Fibroblast of skin of left quadriceps (primary cell): ENCODE measurements at places on chromosomes 7 and 10.

GRCh38 chr7:107384025-107384424, 85.8 kb upstream of the GPR22 start:
- DNase-seq = no peak

GRCh38 chr7:24773646-24774045, 16.4 kb upstream of the GSDME start:
- no peak for DNase-seq

GRCh38 chr7:36182854-36183604, 30.0 kb downstream of the EEPD1 start:
- DNase-seq = no peak

DNA sequence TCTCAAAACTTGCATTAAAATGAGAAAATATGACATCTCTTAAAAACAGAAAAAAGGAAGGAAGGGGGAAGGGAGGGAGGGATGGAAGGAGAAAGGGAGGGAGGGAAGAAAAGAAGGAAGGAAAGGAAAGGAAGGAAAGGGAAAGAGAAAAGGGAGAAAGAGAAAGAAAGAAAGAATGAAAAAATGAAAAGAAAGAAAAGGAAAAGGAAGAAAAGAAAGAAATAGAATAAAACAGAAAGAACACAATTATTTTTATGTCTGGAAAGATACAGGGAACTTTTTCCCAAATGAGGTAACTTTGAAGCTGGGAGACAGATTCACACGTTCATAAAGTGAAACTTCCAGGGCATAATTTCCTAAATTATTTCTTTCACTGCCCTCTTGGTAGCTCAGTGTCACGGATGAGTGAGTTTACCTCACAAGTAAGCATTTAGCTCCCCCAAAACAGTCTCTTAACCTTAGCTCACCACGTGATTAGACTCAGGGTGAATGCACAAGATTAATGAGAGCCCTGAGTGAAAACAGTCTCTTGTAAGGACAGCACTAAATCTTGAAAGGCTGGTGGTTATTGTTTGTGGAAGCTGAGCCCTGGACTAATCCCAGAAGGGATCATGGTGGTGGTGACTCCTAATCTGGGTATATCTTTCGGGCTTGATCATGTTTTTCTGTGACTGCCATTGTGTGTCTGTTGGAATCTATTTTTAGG, 74.1 kb upstream of the HDAC9 start:
- DNase-seq = no peak

- DNase-seq = peak; percentile 14
Measured at GRCh38 chr7:40015790-40016296, 65.8 kb downstream of the CDK13 start.

GRCh38 chr7:139940866-139941265, 111.8 kb downstream of the TBXAS1 start:
- no peak for DNase-seq

- no peak for DNase-seq
Measured at GRCh38 chr7:155422151-155422550, 35.8 kb upstream of the EN2 start.

GRCh38 chr7:104956753-104957450, 57.1 kb upstream of the KMT2E start:
- peak; percentile 59 for DNase-seq

GRCh38 chr10:51642581-51642980, 56.8 kb downstream of the CSTF2T start:
- DNase-seq = no peak

GRCh38 chr7:1695800-1696454, 25.9 kb downstream of the ELFN1 start:
- no peak for DNase-seq

DNA sequence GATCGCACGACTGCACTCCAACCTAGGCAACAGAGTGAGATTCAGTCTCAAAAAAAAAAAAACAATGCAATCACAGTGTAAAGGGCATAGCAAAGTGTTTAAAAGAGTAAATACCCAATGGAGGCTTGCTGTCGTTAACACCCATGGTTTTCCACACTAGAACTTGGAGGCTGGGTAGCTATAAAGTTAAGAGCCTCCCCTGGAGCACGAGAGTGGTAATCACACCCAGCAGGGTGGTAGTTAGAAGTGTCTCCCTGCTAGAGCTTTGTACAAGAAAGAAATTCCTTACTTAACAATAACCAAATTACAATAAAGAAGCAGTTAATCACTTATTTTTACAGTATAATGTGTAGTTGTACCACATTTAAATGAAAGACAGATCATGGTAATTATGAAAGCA, 1078.9 kb downstream of the NRG3 start:
- no peak for DNase-seq

GRCh38 chr7:154794147-154794780, 208.7 kb downstream of the PAXIP1 start:
- no peak for DNase-seq

DNA sequence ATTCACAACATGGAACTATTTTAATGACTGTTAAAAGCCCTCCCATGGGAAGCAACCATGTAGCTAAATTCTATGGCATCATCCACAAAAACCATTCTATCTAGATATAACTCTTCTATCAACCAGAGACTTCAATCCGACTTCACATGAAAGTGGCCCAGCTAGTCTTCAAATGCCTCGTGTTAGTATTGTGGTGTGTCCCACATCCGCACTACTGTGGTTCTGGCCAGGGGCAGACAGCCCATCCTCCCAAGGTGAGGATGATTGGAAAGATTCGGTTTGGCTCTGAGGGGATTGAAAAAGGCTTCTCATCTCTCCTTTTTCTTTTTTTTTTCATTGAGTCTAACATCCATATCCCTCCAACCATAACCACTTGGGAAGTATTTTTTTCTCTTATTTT, 253.0 kb upstream of the KLF6 start:
- no peak for DNase-seq

DNA sequence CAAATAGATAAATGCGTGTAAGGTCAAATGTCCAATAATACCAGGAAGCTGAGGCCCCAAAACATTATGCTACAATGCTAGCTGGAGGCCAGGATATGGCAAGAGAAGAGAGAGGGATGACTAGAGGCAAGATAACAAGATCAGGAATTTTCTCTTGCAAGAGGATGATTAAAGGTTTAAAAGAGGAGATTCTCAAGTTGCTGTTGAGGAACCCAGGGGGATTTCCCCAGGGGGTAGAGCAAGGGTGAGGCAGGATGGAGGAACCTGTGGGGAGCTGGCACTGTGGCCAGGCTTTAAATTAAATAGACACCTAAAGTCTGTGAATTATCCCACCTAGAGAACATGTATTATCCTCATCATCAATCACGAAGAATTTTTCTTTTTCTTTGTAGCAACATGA, 3.4 kb upstream of the TAS2R60 start:
- no peak for DNase-seq

- DNase-seq = no peak
Measured at GRCh38 chr10:50636618-50637579, 13.1 kb upstream of the SGMS1 start.

GRCh38 chr10:34748767-34749166, 66.3 kb downstream of the PARD3 start:
- DNase-seq = no peak

- no peak for DNase-seq
Measured at GRCh38 chr7:151426904-151427704, 12.8 kb downstream of the CRYGN start.

- no peak for DNase-seq
Measured at GRCh38 chr7:44052771-44053365, 8.4 kb downstream of the DBNL start.

DNA sequence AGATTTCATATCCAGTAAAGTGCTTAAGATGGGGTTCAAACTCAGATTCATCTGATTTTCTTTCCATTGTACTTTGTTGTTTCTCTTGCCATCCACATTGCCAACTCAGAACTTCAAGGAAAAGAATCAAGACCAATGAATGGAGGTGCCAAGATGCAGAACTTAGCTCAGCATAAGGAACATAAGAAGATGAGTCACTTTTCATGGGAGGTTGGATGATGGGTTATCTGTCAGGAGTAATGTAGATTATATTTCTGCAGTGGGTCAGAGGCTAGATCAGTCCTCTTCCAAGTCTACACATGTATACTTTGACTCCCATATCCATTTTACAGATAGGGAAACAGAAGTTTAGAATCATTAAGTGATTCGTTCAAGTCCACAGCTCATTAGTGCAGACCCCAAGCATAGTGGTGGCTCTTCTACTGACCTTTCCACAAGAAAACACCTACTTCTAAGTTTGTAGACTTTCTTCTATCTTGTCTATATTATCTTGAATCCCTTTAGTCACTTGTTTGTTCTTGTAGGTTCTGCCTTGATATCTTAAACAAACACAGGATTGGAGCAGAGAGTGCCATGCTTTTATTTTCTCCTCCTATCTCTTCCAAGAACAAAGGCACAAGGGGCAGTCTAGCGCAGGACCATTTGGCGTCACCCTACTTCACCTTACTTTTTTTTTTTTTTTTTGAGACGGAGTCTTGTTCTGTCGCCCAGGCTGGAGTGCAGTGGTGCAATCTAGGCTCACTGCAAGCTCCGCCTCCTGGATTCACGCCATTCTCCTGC, 14.0 kb upstream of the ADD3 start:
- DNase-seq = no peak

GRCh38 chr10:88994019-88994418, 3.4 kb downstream of the FAS start:
- DNase-seq = no peak

DNA sequence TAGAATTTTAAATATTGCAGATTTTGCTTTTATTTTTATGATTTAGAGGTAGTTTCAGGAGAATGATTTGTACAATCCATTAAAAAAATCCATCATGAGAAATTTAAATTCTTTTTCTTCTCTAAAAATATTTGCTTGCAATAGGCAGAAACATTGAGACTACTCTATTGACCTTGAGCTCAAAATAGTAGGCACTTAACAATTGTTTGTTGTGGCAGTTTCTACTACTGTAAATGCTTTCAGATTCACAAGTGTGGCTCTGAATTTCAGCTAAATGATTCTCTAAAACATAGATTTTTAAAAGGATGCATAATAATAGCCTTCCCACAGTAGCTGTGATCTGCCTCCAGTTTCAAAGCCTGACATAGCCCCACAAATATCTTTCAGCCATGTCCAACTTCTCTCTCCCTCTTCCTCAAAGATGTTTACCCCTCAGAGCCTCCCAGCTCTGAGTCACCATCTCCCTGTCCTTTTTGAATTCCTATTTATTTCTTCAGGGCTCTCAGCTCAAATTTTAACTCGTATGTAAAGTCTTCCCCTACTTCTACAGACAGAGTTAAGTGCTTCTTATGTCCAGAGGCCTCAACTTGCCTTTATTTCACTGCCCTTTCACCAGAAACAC, 160.5 kb downstream of the AOAH start:
- no peak for DNase-seq

GRCh38 chr7:45163692-45164052, 6.1 kb downstream of the RAMP3 start:
- DNase-seq = no peak

- DNase-seq = peak; percentile 24
Measured at GRCh38 chr7:83976302-83976701, 218.3 kb downstream of the SEMA3A start.

GRCh38 chr7:46512891-46513413, 591.9 kb upstream of the IGFBP3 start:
- DNase-seq = no peak

- no peak for DNase-seq
Measured at GRCh38 chr10:543131-543530, 146.3 kb downstream of the DIP2C start.

GRCh38 chr10:129467359-129468064, 471 bp downstream of the MGMT start:
- no peak for DNase-seq

DNA sequence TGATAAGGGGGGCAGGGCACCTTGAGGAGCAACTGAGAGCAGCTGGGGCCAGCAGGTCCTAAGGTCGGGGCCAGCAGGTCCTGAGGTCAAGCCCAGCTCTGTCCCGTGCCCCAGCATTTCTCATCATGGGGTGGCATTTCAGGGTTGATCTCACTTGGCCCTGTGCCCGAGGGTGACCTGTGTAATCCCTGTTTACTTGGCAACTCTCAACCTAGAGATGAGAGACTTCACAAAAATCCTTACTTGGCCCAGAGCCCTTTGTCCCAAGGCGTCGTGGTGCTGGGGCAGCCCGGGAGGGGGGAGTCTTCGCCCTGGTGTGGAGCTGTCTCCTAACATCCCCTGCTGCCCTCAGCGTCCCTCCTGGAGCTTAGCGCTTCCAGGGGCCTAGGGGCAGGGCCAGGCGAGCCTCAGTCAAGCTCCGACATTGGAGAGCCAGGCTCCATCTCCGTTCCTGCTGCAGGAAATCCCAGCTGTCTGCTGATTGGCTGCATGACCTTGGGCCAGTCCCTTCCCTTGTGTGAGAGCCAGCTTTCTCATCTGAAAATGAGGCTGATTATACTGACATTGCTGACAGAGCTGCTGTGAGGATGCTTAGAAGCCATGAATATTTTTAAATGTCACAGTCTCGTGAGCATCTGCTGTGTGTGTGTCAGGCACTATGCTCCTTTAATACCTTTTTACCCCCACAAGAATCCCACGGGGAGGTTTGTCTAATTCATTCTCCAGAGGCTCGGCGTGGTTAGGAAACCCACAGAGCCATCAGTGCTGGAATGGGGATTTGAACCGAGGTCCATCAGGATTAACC, 94.3 kb downstream of the ZMIZ1 start:
- DNase-seq = no peak

GRCh38 chr7:55031075-55031474, 12.3 kb downstream of the EGFR start:
- no peak for DNase-seq

- no peak for DNase-seq
Measured at GRCh38 chr10:128744811-128745305, 618.6 kb upstream of the MKI67 start.

GRCh38 chr10:15316145-15316544, 54.9 kb downstream of the FAM171A1 start:
- DNase-seq = no peak
